Fibroblast of skin of scalp (primary cell): ENCODE measurements at places on chromosomes 16 and 17.
A peak's percentile ranks its signal among the peaks of the same experiment; 100 is the strongest.

- no peak for DNase-seq
Observed at GRCh38 chr16:87984632-87985267, 33.5 kb downstream of the BANP start.

DNA sequence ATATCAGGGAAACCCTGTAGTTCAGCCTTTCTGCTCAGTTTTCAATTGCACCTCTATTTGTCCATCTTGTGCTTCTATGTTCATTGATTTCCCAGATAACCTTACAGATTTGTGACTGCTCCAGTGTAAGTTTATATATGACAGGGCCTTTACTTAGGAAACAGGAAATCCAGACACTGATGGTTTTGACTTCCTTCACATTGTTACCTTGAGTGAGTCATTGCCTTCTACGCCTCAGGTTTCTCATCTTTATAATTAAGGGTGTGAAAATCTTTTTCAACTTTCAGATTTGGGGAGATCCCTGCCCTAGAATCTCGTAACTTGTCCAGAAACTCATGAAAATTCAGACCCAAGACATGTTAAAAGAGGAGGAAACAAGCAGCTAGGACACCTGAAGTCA, 342.4 kb upstream of the TBX2 start:
- DNase-seq = no peak

GRCh38 chr17:49913226-49914095, 55.5 kb upstream of the DLX4 start:
- DNase-seq = peak; percentile 87

GRCh38 chr17:39653662-39654331, 11.4 kb upstream of the TCAP start:
- peak; percentile 46 for DNase-seq

GRCh38 chr17:76560036-76560876, 20.4 kb downstream of the PRCD start:
- DNase-seq = no peak

DNA sequence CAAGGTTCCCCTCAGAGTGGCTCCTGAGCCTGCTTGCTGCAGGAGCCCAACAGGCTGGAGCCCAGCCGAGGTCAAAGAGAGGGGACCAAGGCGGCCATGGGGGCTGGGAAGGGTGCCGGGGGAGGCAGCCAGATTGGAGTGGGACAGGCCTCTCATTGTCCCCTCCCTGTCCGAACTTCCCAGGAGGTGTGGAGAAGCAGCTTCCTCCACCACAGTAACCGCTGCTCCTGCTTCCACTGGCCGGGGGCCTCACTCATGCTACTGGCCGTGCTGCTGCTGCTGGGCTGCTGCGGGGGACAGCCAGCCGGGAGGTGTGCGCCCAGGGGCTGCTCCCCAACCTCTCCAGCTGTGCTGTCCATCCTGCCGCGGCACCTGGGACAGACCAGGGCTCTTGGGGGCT, 29.3 kb downstream of the TMEM94 start:
- DNase-seq = no peak

DNA sequence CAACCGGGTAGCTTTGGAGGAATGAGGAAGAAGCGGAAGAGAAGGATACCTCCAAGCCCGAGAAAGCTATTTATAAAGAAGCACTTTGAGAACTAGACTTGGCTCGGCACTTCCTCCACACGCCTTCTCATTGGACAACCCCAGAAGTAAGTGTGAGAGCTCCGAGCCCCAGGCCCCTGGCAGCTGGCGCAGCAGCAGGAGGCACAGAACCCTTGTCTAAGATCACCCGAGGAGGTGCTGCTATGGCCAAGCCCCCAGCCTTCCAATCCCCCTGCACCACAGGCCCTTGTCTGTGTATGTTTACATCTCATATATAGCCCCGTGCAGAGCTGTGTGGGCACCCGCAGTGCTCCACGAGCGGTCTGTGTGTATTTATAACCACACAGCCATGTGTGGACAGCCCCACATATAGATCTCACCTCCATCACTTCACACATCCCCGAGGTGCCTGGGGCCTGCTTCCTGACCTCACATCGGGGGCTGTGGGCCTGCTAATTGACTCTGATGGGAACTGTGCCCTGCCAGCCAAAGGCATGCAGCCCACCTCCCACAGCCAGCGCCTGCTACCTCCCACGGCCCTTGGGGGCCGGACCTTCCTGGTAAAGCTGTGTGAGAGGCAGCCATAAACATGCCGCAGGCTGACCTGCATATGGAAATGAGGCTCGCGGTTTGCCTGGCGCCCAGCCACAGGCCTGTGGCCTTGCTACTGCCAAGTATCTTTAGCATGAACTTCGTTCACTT, 96.1 kb downstream of the C17orf67 start:
- peak; percentile 73 for DNase-seq

DNA sequence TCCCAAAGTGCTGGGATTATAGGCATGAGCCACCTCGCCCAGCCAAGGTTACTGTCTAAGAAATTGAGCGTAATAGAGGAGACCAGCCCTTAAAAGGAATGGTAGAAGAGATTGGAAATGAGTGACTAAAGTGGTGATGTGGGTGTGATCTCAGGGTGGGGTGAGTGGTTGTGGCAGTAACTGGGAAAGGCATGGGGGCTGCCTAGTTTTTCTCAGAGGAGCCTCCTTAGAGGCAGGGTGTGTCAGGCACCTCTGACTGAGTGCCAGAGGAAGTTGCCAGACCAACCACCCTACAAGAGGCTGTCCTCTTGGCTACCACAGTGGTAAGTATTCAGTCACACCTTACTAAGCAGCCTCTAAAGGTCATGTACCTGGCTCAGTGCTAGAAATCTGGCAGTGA, 8.9 kb downstream of the DUS2 start:
- DNase-seq = no peak

GRCh38 chr16:88499292-88499691, 46.2 kb downstream of the ZFPM1 start:
- DNase-seq = no peak

DNA sequence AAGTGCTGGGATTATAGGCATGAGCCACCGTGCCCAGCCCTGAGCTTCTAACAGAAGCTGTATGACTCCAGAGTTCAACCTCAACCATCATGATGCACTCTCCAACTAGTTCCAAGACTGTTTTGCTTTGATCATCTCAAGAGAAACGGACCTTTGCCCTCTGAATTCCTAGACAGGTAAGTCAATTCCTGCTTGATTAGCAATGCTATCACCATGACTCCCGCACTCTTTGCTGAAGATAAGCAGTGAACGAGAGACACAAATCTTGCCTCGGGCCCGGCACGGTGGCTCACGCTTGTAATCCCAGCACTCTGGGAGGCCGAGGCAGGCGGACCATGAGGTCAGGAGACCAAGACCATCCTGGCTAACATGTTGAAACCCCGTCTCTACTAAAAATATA, 22.2 kb downstream of the ANKFY1 start:
- DNase-seq = no peak

GRCh38 chr16:65016754-65017153, 105.1 kb downstream of the CDH11 start:
- DNase-seq = no peak

DNA sequence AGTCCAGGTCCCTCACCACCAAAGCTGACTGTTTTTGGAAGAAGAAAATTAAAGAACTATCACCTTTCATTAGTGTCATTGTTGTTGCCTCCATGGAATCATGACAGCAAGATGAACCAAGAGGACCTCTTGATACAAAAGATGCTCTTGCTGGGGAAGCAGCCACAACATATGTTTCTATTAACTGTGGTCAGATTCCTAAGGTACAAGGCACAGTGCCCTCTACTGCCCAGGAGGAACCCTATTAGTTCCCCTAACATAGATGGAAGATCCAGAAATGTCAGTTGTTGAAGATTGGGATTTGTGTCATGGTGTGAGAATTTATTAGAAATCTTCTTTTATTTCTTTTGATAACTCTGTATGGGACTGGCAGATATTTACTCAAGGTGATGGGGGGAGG, 188.2 kb upstream of the ANKFN1 start:
- DNase-seq = no peak

- DNase-seq = no peak
Observed at GRCh38 chr17:28926786-28927185, 23.9 kb upstream of the DHRS13 start.

DNA sequence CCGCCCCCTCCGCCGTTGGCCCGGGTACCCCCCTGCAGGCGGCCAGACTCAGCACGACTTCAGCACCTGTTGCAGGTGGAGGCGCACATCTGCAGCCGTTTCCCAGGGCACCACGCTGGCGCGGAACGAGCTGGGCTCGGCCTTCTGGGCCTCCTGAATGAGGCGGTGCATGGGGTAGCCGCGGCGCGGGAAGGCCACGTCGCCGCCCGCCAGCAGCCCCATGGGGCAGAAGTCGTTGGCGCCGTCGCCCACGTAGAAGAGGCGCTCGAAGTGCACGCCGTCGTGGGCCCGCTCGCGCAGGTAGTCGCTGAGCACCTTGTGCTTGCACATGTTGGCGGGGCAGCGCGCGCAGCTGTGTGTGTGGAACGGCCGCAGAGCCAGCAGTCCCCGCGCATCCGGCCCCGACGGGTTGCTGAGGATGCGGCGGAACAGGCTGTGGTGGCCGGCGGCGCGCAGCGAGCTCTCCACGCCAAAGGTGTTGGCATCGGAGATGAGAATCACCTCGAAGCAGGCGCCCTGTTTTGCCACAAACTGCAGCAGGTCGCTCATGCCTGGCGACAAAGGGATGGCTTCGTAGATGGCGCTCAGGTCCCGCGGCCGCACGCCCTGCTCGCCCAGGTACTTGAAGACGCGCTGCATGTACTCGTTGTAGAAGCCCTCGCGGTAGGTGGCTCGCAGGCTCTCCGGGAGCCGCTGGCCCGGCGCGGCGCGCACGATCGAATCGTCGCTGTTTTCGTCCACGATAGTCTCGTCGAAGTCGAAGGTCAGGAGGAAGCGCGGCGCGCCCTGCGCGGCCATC, 6.2 kb downstream of the PHOSPHO1 start:
- DNase-seq = no peak

DNA sequence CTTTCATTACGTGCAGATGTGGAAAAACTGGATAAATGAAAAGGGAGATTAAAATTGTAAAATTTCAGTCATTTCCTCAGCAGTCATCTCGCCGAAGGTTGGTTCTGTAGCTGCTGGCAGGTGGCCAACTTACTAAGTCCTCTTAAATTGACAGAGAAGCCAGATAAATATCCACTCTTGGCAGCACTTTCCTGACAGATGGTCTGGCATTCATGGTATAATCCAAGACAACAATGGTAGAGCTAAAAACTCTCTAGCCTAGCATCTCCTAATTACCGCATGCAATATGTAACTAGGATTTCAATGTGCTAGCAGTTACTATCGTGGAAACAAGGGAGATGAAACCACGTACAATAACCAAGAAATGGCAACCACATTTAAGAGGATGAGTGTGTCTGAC, 306.3 kb downstream of the CNTNAP4 start:
- DNase-seq = peak; percentile 6

DNA sequence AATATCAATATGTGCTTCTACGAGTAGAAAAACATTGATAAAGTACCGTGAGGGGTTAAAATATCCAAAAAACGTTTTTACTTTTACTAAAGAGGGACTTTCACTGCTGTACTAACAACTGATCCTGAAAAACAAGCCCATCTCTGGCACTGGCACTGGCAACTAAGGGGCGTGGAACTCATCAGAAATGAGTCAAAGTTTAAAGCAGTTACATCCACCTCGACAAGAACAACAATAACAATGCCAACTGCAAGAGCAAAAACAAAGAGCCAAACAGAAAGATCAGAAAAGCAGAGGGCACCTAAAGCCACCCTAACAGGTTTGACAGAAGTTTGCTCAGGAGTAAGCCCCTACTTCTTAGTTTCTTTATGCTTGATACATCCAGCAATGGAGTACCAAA, 13.1 kb downstream of the MBTPS1 start:
- no peak for DNase-seq

GRCh38 chr17:58370309-58370708, 18.3 kb upstream of the SUPT4H1 start:
- DNase-seq = no peak

DNA sequence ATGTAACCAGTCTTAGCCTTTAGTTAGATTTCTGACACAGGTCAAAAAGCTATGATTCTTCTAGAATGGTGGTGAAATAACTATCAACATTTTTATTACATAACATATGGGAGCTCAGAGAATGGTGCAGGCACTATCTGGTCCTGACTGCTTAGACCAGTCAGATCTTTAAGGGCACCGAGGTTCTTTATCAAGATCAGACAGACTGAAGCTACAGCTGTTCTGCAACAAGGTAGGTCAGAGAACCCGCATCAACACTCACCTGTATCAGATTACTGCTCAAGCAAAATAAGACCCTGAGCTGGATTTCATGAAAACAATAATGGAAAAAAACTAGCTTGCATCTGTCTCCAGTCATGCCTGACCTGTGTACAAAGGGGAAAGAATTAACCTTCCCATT, 160.4 kb downstream of the KCNJ2 start:
- no peak for DNase-seq

- no peak for DNase-seq
Observed at GRCh38 chr17:46024590-46024989, 25.5 kb downstream of the STH start.

- DNase-seq = no peak
Observed at GRCh38 chr17:79695293-79695790, 35.4 kb upstream of the ENPP7 start.

DNA sequence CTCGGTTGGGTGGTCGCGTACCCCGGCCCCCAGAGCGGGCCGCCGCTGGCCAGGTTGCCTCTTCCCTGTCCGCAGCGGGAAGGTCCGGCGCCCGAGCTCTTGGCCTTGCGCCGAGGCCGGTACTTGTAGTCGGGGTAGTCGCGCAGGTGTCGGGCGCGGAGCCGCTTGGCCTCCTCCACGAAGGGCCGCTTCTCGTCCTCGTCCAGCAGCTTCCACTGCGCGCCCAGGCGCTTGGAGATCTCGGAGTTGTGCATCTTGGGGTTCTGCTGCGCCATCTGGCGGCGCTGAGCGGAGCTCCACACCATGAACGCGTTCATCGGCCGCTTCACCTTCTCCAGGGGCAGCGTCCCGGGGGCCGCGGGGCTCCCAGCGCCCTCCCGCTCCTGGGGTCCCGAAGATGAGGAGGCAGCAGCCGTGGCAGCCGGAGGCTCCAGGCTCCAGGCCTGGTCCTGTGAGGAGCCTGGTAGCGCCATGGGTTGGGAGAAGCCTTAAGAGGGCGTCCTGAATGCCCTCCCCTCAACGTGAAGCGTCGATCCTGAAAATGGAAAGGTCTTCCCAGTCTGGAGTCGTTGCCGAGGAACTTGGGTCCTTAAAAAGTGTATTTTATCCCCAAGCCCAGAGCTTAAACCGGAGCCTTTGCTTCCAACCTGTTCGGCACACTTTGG, 558 bp downstream of the SOX15 start:
- DNase-seq = peak; percentile 82
